ENCODE measurements at places on chromosomes 1 and 21.
A peak's percentile ranks its signal among the peaks of the same experiment; 100 is the strongest.

GRCh38 chr1:37734629-37735591 lies 30.0 kb downstream of the EPHA10 start:
- no peak for DNase-seq

DNA sequence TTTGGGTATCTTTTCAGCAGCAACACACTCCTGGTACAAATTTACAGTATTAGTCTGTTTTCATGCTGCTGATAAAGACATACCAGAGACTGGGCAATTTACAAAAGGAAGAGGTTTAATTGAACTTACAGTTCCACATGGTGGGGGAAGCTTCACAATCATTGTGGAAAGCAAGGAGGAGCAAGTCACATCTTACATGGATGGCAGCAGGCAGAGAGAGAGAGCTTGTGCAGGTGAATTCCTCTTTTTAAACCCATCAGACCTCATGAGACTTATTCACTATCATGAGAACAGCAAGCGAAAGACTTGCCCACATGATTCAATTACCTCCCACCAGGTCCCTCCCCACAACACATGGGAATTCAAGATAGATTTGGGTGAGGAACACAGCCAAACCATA lies 124.5 kb downstream of the TPR start:
- DNase-seq: no peak

- DNase-seq: no peak
Measured at GRCh38 chr1:203353486-203353885, 2.6 kb upstream of the FMOD start.

GRCh38 chr1:192967901-192968300 lies 91.3 kb downstream of the UCHL5 start:
- DNase-seq: no peak

DNA sequence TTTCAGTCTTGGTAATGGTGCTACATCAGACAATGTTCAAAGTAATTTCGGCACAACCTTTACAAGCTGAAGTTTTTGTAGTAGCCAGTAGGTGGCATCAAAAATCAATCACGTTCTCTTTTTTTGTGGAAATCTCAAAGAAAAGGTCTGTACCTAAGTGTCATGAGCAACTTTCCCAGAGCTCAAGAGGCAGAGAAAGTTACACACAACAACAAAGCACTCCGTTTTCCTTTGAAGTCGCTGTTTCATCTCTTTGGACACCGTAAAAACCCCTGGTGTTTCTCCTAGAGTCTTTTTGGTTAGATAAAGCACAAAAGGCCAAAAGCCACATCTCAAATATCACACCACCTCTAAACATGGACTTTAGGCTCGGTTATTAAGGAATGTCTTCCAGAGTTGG lies 131.6 kb downstream of the LHX8 start:
- peak; percentile 41 for DNase-seq

DNA sequence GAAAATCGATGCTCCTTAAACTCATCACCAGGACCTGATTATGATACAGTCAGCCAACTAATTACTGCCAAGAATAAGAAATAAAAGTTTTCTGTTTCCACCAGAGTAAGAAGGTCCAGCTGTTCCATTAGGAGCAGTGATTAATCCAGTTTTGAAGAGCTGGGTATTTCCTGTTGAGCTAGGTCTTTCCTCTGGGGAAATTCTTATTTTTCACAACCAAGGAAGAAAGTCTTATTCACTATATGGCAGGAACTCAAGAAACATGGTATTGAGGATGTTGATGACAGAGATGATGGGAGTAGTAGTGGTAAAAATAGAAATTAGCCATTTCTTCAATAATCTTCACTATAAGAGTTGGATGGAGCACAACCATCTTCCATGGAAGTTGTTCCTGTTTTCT lies 374.6 kb upstream of the RUNX1 start:
- DNase-seq: no peak

DNA sequence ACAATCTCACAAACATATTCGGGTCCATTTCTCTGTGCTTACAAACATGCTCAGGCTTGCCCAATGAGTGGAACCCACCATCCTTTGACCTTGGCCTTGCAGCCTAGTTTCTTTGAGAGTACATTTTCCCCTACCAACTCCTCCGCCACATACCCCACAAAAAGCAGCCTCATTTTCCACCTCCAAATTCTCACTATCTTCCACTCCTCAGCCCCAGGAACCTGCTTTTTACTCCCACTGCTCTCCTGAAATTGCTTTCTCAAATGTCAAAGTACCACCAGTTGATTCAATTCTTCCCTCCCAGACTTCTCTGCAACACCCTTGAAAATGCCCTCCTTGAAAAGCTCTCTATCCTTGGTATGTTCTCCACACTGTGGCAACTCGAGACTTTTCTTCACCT lies 103.8 kb downstream of the RUNX1 start:
- DNase-seq: no peak

GRCh38 chr1:95028954-95029353 lies 43.8 kb downstream of the ALG14 start:
- no peak for DNase-seq

DNA sequence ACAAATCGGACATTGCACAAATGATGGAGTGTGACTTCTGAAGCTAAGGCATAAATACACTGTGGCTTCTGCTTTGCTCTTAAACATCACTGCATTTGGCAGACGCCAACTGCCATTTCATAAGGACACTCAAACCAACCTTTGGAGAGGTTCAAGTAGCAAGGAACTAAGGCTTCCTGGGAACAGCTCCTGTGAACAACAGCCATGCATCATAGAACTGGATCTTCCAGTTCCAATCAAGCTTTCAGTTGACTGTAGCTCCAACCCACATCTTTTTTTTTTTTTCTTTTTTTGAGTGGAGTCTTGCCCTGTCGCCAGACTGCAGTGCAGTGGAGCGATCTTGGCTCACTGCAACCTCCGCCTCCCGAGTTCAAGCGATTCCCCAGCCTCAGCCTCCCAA lies 10.7 kb upstream of the HUNK start:
- DNase-seq: no peak

- no peak for DNase-seq
Measured at GRCh38 chr1:44947063-44947773, 39.2 kb downstream of the EIF2B3 start.

DNA sequence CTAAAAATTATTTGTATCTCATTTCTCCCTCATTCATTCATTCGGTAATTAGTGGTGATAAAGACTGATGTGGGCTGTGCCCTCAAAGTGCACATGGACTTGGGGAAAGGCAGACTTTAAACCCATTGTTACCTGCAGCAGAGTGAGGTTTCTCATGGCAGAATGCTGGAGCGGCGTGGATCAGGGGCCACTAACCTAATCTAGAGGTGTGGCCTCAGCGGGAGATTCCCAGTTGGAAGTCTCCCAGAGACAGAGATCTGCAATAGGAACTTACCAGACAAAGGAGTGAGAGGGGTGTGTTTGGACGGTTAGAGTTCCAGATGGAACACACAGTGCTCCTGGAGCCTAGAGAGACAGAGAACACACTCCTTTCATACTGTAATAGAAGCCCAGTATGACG lies 73.5 kb downstream of the VPS26C start:
- no peak for DNase-seq

DNA sequence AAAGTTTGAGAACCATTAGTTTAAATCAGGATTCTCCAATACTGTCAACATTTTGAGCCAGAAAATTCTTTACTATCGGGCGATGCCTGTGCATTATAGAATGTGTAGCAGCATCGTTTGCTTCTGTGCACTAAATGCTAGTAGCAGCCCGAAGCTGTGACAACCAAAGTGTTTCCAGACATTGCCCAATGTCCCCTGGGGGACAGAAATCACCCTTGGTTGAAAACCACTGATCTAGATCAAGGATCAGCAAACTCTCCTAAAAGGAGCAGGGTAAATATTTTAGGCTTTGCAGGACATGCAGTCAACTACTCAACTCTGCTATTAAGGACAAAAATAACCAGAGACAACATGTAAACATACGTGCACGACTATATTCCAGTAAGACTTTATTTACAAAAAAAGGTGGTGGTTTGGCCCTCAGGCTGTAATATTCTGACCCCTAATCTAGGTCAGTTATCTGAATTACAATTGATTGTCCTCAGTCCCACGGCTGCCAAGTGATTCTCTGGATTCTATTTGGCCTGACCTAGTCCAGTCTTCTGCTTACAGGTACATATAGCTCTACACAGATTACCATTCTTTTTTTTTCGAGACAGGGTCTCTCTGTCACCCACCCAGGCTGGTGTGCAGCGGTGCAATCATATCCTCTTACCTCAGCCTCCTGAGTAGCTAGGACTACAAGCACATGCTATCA lies 10.6 kb downstream of the FAF1 start:
- DNase-seq: no peak

DNA sequence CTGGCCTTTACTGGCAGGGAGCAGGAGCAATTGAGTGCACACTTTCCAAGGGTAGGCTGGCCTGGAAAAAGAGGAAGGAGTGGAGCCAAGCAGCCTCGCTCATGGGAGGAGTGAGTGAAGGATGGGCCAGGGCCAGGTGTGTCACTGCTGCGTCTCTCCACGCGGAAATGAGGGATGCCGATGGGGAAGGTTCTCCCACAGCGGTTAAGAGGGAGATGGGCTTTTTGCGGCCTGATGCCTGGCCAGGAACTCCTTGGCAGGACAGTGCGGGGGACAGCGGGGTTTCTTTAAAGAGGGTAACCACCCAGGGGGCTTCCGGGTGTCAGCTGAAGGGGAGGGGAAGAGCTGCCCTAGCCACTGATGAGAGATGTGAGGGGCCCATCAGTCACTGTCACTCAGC lies 82.4 kb downstream of the PTPRU start:
- no peak for DNase-seq

DNA sequence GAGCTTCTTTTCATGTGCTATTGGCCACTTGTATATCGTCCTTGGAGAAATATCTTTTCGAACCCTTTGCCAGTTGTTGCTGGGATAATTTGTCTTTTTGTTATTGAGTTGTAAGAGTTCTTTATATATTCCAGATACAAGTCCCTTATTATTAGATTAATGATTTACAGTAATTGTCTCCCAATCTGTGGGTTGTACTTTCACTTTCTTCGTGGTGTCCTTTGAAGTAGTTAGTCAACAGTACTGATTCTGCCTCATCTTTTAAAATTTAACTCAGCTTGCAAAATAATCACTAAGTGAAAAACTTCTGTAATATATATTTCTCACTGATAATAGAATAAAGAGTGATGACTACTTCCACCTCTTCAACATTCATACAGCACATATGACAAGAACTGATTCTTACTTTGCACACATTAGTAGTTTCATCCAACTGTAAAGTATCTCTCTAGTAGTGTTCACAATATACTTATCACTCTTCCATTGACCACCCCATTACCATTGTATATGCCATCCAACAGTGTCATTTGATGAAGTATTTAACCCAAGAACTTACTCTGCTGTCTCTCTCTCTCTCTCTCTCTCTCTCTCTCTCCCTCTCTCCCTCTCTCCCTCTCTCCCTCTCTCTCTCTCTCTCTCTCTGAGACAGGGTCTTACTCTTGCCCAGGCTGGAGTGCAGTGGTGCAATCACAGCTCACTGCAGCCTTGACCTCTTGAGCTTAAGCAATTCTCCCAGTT lies 104.2 kb upstream of the DMRTA2 start:
- peak; percentile 13 for DNase-seq

GRCh38 chr1:148318123-148318903 lies 164.8 kb downstream of the PPIAL4G start:
- no peak for DNase-seq

DNA sequence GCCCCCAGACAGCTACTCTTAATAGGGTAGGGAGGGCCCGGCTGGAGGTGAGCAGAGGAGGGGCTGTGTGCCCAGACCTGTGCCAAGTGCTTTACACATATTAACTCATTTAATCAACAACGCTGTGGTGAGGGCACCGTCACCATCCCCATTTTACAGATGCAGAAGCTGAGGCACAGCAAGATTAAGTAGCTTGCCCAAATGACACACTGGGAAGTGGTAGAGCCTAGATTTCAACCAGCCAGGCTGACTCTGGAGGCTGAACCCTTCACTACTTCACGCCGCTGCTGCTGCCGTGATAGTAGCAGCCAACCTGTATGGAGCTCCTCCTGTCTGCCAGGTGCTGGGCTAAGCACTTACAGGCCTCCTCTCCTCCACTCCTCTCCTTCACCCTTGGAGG lies 127.2 kb downstream of the PTPRU start:
- no peak for DNase-seq
